Stimulated activated CD8-positive, alpha-beta memory T cell treated with anti-CD3 and anti-CD28 coated beads, Interleukin-4, amount 100 ng/mL, for 4 hours (primary cell): ENCODE measurements at places on chromosomes 7 and 10.

DNA sequence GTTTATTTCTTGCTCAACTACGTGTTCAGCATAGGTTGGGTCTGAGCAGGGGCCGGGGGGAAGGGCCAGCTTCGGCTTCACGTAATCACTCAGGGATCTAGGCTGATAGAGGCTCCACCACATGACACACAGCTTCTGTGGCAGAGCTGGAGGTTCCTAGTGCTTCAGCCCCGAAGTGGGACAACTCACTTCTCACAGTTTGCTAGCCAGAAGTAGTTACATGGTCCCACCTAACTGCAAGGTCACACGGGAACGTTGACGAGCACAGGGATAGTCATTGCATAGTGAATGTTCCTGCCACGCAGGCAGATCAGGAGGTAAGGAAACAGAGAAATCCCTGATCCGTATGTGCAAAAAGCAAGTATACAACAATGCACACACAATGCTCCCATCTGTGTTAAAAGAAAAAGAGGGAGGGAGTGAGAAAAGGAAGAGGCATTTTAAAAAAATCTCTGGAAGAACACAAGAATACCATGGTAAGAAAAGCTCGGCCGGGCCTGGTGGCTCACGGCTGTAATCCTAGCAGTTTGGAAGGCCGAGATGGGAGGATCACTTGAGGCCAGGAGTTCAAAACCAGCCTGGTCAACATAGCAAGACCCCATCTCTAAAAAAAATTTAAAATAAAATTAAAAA is 16.9 kb downstream of the SMURF1 start:
- no peak for DNase-seq

DNA sequence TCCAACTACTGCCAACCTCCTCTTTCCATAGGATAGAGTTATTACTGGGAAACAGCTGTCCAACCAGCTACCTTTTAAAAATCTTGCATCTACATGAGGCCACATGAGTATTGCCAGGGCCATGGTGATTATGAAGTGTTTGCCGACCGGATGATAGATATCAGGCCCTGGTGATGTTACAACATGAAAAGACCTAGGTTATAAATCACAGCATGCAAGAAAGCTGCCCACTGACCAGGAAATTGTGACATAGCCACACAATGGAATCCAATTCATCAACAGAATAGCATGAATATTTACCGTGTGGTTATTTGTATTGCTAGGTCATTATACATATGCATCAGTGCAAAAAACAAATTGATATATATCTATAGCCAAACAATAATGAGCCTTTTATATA is 517.0 kb downstream of the INHBA start:
- no peak for DNase-seq

DNA sequence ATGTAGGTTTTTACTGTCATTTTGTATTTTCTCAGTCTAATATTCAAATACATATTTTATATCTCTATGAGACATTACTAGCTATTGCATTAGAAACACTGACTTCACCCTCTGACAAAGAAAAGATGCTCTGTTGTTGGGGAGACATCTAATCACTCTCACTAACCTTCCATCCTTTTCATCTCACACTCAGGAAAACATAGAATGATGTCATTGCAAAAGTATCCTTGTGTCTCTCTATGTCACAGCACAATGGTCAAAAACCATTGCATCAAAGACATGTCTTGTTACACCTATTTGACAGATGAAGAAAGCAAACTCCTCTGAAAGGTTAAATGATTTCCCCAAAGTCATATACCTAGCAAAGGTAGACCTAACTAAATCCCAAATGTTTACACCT is 231.3 kb upstream of the PTN start:
- no peak for DNase-seq

GRCh38 chr7:88700725-88701124 is 58.8 kb upstream of the ZNF804B start:
- no peak for DNase-seq

DNA sequence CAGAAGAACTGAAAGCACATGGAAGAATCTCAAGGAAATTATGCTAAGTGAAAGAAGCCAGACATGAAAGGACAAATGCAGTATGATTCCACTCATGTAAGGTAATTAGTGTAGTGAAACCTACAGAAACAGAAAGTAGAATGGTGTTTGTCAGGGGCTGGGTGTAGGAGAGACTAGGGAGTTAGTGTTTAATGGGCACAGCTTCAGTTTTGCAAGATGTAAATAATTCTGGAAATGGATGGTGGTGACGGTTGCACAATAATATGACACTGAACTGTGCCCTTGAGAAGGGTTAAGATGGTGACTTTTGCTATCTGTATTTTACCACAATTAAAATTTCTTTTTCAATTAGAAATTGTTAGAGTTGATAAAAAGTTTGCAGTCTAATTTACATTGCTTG is 157.3 kb upstream of the ADCY1 start:
- DNase-seq = no peak

GRCh38 chr7:11120675-11121220 is 147.1 kb downstream of the PHF14 start:
- no peak for DNase-seq

GRCh38 chr10:100858747-100859483 is 53.8 kb upstream of the SLF2 start:
- no peak for DNase-seq

GRCh38 chr7:43808410-43808809 is 49.9 kb downstream of the BLVRA start:
- DNase-seq = no peak

DNA sequence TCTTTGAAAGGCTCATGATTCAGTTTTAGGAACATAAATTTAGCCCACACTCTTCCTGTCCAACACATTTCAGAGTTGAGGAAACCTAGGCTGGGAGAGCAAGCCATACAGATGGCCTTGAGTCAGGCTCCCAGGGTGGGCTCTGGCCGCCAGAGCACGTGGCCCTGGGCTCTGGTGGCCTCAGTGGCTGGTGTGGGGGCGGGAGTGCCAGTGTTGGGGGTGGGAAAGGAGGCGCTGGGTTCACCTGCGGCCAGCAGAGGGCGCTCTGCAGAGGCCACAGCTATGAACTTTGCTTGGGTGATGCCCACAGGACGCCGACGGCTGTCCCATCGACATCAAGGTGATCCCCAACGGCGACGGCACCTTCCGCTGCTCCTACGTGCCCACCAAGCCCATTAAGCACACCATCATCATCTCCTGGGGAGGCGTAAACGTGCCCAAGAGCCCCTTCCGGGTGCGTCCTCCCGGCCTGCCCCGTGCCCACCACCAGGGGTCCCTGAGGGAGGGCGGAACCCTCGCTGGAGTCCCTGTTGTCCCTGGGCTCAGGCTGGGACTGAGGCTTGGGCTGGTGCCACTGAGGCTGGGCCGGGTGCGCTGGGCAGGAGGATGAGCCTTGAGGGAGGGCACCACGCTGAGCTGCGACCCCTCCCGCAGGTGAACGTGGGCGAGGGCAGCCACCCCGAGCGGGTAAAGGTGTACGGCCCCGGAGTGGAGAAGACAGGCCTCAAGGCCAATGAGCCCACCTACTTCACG is 11.9 kb downstream of the FLNC start:
- no peak for DNase-seq

DNA sequence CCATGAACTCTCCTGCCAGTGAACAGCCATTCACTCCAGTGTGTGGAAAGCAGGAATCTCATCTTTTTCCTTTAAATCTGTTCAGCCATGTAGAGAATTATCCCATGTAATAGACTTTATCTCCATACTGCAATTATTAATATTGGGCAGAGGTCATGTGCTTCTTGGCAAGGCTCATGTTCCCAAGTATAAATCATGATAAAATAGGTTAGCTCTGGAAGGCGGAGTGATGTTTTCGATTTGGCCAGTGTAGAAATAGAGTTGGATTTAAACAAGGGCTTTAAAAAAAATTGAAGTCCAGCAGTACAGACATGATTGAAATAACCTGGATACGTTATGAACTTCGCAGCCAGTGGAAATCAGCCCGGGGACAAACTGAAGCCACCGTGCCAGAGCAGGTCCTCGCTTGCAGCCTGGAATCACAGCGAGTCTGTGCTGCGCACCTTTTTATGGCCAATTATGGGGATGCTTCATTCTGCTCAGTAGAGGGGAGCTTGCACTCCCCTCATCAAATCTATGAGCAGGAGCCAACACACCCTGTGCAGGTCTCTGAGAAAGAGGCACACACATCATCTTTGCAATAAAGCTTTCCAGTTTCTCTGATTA is 654.0 kb upstream of the MKI67 start:
- DNase-seq = no peak

- no peak for DNase-seq
These were observed 16.9 kb upstream of the GPR146 start for GRCh38 chr7:1027242-1028043.

DNA sequence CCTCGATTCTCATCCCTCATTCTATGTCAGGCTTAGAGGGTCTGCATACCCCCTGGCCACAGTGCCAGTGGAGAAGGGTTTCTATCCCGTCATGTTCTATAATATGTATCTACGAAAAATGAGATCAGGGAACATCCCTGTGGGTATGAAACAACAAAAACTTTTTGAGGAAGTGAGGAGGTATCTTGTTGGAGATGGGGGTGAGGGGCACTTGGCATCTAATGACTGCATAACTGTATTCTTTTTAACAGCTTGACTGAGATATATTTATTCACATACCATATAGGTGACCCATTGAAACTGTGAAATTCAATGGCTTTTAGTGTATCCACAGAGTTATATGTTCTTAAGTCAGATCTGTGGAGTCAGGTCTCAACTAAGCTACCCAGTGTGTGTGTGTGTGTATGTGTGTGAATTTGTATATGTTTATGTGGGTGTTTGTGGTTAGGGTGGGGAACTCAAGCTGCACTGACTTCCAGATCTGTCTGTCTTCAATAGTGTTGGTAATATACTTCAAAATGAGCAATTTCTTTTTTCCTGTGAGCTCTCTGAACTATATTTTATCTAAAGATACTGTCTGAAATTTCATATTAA is 528.9 kb downstream of the CNTNAP2 start:
- DNase-seq = no peak

DNA sequence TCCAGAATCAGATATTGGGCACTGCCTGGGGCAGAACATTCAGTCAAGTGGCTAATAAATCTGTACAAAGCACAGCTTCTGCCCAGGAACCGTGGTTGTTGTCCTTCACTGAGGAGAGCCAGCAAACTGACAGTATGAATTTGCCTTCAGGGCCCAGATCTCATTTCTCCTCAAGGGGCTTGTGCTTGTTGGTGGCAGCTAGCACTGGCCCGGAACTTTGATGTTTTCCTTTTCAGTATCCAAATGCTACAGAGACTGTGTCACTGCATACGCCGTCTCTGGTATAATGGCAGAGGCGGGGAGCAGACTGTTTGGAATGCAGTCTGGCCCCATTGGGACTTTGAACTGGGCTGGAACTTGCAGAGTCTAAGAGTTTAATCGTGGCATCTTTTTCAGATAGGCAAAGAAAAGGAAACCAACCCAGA is 30.4 kb upstream of the ADD3 start:
- no peak for DNase-seq

DNA sequence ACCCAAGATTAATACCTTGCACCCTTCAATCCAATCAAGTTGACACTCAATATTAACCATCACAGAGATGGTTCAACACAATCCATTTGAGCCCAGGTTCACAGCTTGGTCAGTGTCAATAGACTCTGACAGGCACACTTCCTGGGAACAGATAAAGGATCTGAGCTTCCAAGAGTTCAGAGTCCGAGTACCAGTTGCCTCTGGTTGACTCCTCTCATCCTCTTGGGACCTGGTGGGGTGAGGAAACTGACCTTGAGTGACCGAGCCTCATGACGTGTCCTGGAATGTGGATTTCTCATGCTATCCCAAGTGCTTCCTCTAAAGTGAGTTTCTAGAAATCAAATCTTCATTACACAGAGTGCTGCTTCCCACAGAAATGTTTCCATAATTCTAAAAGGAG is 162.0 kb downstream of the CYP26A1 start:
- DNase-seq = no peak

DNA sequence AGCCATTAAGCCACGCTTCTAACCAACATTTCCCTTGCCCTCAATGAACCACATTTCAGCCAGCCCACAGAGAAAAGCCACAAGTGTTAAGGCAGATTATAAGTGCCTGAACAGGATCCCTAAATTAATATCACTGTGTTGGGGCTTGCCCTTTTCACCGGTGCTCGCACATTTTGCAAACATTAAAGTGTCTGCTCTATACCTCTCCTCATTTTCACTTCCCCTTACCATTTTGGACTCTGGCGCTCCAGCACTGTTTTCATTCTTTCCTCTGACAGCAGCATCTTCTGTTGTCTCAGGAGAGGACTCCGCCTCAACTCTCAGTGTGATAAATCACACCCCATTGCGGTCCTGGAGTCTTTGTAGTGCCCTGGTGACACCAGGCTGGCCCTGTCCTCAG is 274.2 kb downstream of the BAMBI start:
- DNase-seq = no peak

DNA sequence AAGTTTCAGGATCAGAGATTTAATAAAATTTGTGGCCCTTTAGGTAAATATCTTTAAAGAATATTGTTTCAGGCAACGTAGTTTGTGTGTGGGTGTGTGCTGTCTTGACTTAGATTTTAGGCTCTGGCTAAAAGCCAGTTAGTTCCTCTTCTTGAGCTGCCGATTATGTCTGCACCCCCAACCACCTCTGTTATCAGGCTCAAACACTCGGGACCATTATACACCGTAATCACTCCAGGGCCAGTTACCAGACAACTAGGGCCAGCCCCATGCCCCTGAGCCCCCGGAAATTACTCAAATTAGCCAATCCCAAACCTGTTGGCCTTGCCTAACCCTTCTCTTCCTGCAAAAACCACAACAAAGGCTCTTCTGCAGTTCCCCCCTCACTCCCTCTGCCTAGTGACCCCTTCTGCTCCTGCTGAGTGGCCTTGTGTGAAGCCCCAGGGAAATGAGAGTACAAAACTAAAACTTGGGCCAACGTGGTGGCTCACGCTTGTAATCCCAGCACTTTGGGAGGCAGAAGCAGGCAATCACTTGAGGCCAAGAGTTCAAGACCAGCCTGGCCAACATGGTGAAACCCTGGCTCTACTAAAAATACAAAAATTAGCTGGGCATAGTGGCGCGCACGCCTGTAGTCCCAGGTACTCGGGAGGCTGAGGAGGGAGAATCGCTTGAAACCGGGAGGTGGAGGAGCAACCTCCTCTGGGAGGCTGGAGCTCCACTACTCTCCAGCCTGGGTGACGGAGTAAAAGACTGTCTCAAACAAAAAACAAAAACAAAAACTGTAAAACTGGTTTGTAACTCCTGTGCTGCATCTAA is 9.2 kb upstream of the HNRNPF start:
- DNase-seq = no peak

DNA sequence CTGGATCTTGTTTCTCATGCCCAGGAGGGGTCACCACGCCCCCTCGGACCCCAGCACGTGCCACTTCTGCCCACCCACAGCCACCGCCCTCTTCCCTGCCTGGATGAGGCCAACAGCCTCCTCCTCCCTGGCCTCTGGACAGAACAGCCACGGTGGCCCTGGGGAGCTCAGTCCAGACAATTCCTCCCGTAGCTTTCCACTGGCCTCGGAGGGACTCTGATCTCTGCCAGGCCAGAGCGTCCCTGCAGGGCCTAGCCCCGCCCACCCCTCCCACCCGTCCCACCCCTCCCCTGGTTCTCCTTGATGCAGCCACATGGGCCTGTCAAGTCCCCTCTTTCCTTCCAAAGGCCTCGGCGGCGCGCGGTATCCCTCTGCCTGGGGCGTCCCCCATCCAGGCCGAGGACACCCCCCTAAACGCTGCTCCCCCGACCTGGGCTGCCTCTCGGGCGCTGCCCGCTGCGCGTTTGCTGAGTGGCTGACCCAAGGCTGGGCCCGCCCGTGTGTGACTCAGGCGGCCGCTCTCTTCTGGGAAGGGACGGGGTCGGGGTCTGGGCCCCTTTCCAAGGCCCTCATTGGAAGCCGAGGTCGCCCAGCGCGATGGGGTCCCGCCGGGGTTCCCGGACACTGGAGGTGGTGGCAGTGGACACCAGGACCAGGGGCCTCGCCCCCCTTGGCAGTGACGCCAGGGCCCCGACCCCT is 557 bp downstream of the TMEM120A start:
- no peak for DNase-seq
